ENCODE measurements at places on chromosomes 4 and X.

- no peak for DNase-seq
Measured at GRCh38 chr4:3211866-3212265, 37.1 kb upstream of the MSANTD1 start.

DNA sequence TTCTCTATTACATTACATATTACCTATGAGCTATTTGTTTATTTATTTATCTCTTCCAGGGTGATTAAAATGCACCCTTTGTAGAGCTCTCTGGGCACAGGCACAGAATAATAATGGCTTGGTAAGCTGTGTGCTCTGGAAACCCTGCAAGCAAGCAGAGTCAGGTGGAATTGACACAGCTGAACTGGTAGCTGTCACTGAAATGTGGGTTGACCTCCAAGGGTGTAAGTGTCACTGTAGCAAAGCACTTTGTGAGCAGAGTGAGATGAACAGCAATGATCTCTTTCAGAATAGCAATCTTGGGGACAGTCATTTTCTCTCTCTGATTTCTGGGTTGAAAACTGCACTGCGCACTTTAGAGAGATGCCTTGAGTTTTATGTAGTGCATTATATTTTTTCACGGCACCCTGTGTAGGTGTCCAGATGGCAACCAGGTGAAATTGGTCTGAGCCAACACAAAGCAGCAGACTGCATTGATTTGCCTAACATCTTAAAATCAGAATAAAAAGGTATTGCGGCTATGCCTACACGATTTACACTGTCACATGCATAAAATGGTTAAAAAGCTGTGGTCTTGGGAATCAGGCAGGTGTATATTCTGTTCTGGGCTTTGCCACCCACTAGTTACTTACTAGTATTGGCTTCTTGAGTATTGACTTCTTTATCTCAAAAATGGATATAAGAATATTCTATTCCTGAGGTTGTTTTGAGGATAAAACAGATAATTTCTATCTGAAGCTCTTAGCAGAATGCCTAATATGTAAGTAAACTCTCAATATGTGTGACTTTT lies 450.3 kb downstream of the RAPGEF2 start:
- no peak for DNase-seq

GRCh38 chrX:4825550-4825949 lies 1112.1 kb upstream of the PRKX start:
- DNase-seq = no peak

DNA sequence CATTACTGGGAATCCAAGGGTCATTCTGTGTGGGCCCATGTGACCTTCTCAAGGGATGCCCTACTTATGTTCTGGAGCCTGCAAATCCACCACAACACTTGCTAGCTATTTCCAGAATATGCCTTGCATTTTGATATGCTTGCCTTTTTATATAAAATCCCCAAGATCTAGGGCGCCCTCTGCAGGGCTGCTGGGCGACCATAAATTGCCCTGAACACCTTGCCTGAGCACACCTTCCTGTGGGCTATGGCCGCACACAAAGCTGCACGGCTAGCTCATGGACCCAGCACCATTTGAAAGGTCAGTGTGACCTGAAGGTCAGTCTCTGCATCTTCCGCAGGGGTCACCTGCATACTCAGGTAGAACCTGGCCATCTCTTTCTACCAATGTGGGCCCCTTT lies 311.7 kb downstream of the NLGN4X start:
- no peak for DNase-seq

GRCh38 chr4:5757954-5758353 lies 47.0 kb downstream of the EVC start:
- no peak for DNase-seq

- DNase-seq = no peak
Measured at GRCh38 chrX:56797574-56798338, 68.7 kb downstream of the NBDY start.

DNA sequence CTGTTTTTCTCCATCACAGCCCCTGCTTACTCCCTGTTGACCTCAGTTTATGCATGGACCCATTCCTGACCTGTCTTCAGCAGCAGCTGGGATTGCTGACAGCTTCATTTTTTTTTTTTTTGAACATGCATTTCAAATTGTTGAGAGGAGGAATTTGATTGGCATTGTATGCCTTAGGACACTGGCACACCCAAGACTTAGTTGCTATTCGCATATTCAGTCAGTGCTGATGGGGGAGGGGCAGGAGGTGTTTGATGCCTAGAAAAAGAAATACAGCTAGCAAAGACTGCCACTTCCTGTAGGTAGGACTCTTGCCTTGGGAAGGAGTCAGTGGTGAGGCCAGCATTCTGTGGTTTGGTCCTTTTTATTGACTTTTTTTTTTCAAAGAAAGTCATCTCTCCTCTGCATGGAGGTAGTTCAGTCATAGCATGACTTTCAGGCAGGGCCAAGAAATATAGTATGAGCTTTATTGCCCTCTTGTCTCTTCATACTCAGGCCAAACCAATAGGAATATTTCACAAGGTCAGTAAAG lies 33.6 kb upstream of the XK start:
- no peak for DNase-seq

GRCh38 chr4:75834095-75834771 lies 68.0 kb downstream of the PPEF2 start:
- DNase-seq = no peak

DNA sequence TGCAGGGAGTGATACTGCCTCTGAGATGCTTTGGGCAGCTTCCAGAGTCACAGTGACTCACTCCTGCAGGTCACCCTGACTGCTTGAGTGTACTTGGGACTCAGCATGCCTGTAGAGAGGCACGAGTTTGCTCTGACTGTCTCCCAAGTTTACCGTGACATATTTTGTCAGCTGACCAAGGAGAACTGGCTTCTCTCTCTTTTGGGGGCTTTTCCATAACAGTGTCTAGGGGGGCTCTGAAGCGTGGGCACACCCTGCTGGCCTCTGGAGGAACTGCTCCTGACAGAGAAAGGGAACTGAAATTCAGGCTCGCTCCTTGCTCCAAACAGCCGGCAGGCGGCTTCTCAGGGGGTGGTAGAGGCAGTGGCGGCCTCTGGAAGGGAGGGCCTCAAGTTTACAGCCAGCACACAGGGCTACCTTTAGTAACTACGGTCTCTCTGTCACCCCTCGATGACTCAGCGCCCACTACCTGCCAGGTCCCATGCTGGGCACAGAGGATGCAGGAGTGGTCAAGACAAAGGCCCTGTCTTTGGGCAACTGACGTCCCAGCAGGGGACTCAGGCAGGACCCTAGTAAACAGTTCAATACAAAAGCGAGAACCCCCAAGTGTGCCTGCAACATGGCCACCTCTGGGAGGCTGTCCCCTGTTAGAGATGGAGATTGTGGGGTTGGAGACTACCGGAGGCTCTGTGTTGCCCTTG lies 17.8 kb downstream of the ZNF185 start:
- no peak for DNase-seq

- DNase-seq = peak; percentile 12
Measured at GRCh38 chr4:52911684-52912294, 49.7 kb downstream of the RASL11B start.

DNA sequence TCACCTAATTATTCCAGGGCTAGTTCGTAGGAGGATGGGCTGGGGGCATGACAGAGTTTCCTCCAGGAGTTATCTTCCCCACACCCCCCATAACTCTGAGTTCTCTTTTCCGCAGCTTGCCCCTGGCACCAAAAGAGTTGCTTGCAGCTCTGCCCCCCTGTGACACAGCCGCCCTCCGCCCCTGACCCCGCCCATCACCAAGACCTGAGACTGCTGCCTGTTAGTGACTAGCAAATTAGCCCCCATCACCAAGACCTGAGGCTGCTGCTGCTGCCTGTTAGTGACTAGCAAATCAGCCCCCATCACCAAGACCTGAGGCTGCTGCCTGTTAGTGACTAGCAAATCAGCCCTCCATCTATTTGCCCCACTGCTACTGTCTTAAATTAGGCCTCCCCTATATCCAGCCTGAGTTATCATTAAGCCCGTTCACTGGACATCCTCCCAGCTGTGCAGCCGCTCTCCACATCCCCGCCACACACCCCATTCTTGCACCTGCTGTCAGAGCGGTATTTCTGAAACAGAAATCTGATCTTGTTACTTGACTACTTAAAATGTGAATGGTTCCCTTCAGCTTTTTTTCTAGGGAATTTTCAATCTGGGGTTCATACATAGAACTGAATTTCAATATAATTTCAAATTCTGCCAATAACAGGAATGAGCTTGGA lies 1.5 kb upstream of the PAPSS1 start:
- peak; percentile 4 for DNase-seq

- DNase-seq = no peak
Measured at GRCh38 chr4:53478671-53479456, 101.4 kb downstream of the FIP1L1 start.

DNA sequence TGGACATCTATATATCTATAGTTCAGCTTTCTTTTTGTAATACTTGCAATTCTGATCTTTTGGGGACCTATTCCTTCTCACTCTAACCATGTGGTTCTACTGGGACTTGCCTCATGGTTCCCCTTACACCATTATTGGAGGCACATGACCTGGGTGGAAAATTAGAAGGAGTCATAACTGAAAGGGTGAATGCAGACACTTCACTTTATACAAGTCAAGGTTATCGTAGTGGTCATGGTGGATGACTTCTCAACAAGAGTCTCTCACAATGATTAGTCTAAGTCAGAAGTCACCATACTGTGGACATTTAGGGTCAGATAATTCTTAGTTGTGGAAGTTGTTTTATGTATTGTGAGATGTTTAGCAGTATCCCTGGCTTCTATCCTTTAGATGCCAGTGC lies 10.5 kb upstream of the EIF4E start:
- no peak for DNase-seq

GRCh38 chr4:77922158-77923094 lies 59.8 kb downstream of the MRPL1 start:
- no peak for DNase-seq

DNA sequence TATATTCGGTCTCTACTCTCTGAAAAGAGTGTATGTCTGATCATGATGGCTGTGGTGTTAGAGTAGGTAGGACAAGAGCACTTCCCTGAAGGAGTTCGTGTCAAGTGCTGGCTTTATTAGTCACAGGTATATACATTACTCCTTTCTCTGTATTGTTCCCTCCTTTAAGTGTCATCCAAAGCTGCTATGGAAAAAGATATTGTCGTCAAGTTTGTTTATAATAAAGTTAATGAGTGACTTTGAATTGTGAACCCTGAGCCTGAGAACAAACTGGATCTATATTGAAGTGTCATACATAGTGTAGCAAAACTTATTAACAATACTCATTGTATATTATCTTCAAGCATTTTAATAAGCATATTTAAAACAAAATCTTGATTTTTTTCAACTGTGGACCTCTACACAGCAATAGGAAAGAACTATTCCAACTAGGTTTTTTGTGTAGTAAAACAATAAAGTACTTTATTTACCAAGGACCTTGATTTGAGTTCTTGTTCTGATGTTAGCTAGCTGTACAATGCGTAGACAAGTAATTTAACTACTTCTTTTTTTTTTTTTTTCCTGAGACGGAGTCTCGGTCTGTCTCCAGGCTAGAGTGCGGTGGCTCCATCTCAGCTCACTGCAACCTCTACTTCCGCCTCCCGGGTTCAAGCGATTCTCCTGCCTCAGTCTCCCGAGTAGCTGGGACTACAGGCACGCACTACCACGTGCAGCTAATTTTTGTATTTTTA lies 177.7 kb downstream of the RAPGEF2 start:
- no peak for DNase-seq

DNA sequence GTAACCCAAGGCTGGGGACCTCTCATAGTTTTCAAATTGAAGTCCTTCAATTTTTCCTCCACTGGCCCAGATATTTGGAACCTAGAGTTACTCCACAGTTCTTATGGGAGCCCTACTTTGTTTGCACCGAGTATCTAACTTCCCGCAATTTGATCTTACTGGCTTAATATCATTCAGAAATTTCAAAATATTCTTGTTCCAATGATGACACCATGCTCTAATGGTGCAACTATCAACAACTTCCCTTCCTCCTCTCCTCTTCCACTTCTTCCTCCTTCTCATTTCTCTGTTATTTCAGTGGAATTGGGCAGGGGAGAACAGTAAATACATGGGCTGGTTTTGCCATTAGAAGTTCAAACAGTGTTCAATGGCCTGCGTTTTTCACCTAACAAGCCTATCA lies 20.2 kb downstream of the PDCL2 start:
- no peak for DNase-seq

DNA sequence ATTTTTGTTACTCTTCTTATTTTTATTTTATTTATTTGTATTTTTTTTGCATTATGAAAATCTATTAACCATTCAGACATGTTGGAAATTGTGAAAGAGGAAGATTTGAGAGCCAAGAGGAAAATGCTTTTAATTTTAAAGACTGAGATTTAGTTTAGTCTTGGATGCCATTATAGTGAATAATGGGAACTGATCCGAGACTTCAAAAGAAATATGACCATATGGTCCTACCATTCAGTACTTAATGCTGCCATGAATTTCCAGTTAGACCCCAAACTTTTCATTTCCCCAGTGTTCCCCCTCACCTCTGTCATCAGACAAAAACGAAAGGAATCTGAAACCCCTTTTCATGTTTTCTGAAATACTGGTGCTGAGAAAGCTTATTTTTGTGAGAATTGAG lies 95.5 kb downstream of the TENM3 start:
- no peak for DNase-seq

- DNase-seq = no peak
Measured at GRCh38 chr4:8238515-8239053, 31.0 kb upstream of the HTRA3 start.

DNA sequence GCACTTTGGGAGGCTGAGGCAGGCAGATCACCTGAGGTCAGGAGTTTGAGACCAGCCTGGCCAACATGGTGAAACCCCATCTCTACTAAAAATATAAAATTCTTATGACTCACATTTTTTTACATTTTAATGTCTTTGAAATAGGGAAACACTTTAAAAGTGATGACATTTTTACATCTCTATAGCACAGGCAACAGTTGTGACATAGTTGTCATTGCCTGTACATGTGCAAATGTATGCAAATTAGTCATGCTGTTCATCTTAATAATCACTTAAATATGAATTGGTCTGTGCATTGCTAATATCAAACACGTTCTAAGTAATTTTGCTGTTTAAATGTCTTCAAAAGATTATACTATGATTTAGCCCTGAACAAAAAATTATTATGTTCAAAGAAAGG lies 41.7 kb downstream of the ZGRF1 start:
- no peak for DNase-seq

GRCh38 chrX:56728321-56728720 lies 722 bp upstream of the NBDY start:
- no peak for DNase-seq

GRCh38 chrX:45758738-45759397 lies 558.2 kb upstream of the DIPK2B start:
- no peak for DNase-seq

- no peak for DNase-seq
Measured at GRCh38 chrX:17674601-17675000, 62.7 kb upstream of the SCML1 start.

DNA sequence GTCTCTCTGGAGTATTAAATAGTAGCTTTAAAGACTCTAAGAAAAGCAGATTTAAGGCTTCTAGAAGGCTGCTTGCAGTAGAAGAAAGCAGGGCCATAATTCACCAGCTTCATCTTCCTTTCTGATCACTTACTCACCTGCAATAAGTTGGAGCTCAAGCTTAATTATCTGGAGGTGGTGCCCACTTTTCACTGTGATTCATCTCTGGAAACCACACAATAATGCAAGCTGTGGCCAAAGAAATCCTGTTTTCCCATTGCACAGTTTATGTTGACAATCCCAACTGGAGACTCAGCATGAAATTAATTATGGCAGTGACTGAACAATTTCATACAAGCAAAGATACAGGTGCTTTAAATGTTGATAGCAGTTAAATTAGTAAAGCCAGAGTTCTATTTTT lies 14.7 kb downstream of the CWH43 start:
- no peak for DNase-seq

- no peak for DNase-seq
Measured at GRCh38 chrX:74535086-74535407, 79.4 kb downstream of the RLIM start.

- DNase-seq = no peak
Measured at GRCh38 chr4:108247387-108248049, 78.8 kb upstream of the LEF1 start.

Measured in nucleus accumbens (tissue), 56 donors.